Activated naive CD4-positive, alpha-beta T cell treated with anti-CD3 and anti-CD28 coated beads, Interleukin-2, amount 10 ng/mL, durations not matched to agents 5 hours and 36 hours (primary cell): ENCODE measurements at places on chromosomes 11 and 22. TPM values are rescaled to one million over a fixed set of nuclear protein-coding genes. Genes with fewer than 3 reads are reported as not detected.

The C22orf15 gene
- 3.6 TPM for total RNA-seq

The KIF18A gene
- 21.4 TPM for total RNA-seq

The EMSY gene
- total RNA-seq: 29.4 TPM

The CCDC87 gene
- 0.07 TPM for total RNA-seq

The OR8G1 gene
- not detected for total RNA-seq

The GLB1L2 gene
- 2.3 TPM for total RNA-seq

The RASGRP2 gene
- 250 TPM for total RNA-seq

The ANGPTL5 gene
- total RNA-seq: not detected

The PARVA gene
- total RNA-seq: 0.45 TPM

The IL18 gene
- not detected for total RNA-seq

The LARGE2 gene
- total RNA-seq: 0.51 TPM

The CSRP3 gene
- total RNA-seq: not detected

The OR8G5 gene
- total RNA-seq: not detected
